ENCODE measurements at places on chromosomes 6 and 20. TPM values are rescaled to one million over a fixed set of nuclear protein-coding genes. Genes with fewer than 3 reads are reported as not detected.

CD24 gene
- total RNA-seq: 11.3 TPM

ZNF391 gene
- total RNA-seq: 1.7 TPM

METTL24 gene
- total RNA-seq: not detected

ZBTB46 gene
- total RNA-seq: 10.9 TPM

RPP21 gene
- 53.1 TPM for total RNA-seq

SYTL3 gene
- 0.17 TPM for total RNA-seq

SLC52A3 gene
- total RNA-seq: not detected

LY6G5C gene
- total RNA-seq: 0.33 TPM

MROH8 gene
- total RNA-seq: 5.5 TPM

CST3 gene
- 690 TPM for total RNA-seq

RRAGD gene
- total RNA-seq: 0.39 TPM

PACSIN1 gene
- total RNA-seq: not detected

GSS gene
- total RNA-seq: 102 TPM

SNAP91 gene
- not detected for total RNA-seq

CTCFL gene
- total RNA-seq: not detected

TNF gene
- total RNA-seq: not detected

BPIFB2 gene
- 54.5 TPM for total RNA-seq

TTBK1 gene
- total RNA-seq: 0.33 TPM

SLC35D3 gene
- not detected for total RNA-seq

MRAP2 gene
- total RNA-seq: 3.5 TPM

BPIFA1 gene
- not detected for total RNA-seq

KIAA0408 gene
- not detected for total RNA-seq

TFB1M gene
- total RNA-seq: 149 TPM

PRRC2A gene
- 37.2 TPM for total RNA-seq

SEMG1 gene
- not detected for total RNA-seq

LRP11 gene
- 48.9 TPM for total RNA-seq

SLC25A27 gene
- total RNA-seq: 0.32 TPM

CST4 gene
- not detected for total RNA-seq

PXDC1 gene
- 28.6 TPM for total RNA-seq

HS3ST5 gene
- total RNA-seq: 1.1 TPM

HNF4A gene
- total RNA-seq: 190 TPM

ABHD12 gene
- 72.1 TPM for total RNA-seq

MAS1 gene
- total RNA-seq: not detected

CBLN4 gene
- total RNA-seq: not detected

C20orf141 gene
- not detected for total RNA-seq

PPP2R5D gene
- 60.4 TPM for total RNA-seq

DSE gene
- total RNA-seq: 4.6 TPM

LIME1 gene
- total RNA-seq: 51.5 TPM

TRIM38 gene
- 3.6 TPM for total RNA-seq

RHAG gene
- not detected for total RNA-seq

OR2H1 gene
- total RNA-seq: not detected

TAF4 gene
- 12.0 TPM for total RNA-seq

THBS2 gene
- 0.08 TPM for total RNA-seq

GPLD1 gene
- 7.6 TPM for total RNA-seq

VSX1 gene
- not detected for total RNA-seq

RIPOR3 gene
- total RNA-seq: not detected

SERAC1 gene
- 9.6 TPM for total RNA-seq

FAM217A gene
- not detected for total RNA-seq

OPN5 gene
- not detected for total RNA-seq

PSMB8 gene
- total RNA-seq: 74.9 TPM

CRISP2 gene
- total RNA-seq: not detected

All from HepG2 (cell line).